ENCODE measurements at places on chromosomes 11 and 22. TPM values are rescaled to one million over a fixed set of nuclear protein-coding genes. Genes with fewer than 3 reads are reported as not detected.
A peak's percentile ranks its signal among the peaks of the same experiment; 100 is the strongest.

The ELF5 gene
- total RNA-seq, result not detected

The FAM89B gene
- 45.2 TPM for total RNA-seq

The KRTAP5-7 gene
- not detected for total RNA-seq

The RPLP2 gene
- 1,592 TPM for total RNA-seq

The C11orf58 gene
- total RNA-seq, result 162 TPM

The MOGAT2 gene
- total RNA-seq, result not detected

The TSGA10IP gene
- total RNA-seq, result not detected

The EFCAB6 gene
- total RNA-seq, result 1.6 TPM

The LIF gene
- 63.3 TPM for total RNA-seq

DNA sequence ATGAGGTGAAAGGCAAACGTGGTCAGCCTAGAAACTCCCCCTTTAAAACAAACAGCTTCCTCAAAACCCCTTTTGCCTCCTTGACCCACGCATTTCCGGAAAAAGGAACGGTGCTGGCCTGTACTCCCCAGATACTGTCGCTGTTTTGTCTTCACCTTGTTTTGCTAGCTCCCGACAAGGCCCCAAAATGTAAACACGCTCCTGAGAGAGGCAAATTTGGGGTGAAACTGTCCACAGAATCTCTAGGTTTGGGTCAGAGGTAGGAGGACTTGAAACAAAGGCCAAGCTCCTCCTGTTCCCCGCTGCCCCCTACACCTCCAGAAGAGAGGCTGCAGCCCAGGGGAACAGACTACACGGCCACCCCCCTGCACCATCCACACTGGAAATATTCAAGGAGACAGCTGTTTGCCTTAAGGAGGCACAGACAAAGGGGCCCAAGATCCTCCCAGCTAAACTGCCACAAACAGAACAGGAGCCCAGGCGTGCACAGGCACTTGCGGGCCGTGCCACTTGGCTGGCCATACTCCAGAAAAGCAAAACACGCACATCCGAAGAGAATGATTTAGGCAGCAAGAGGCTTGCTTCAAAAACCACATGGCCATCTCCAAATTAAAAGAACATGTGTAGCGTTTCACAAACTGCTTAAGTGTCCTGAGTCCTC, 160.5 kb upstream of the GRK3 start:
- peak overlapping the region; percentile 49 for H3K4me3 ChIP-seq
- DNase-seq, result peak; percentile 22
- H3K36me3 ChIP-seq, result no peaks in the 10 kb centered on the region
- peaks cover 33% of the 10 kb centered on the region for H3K4me1 ChIP-seq
- H3K27me3 ChIP-seq, result no peaks in the 10 kb centered on the region
- H3K27ac ChIP-seq, result no peak overlapping the region

GRCh38 chr11:85779956-85780640, 30.8 kb downstream of the SYTL2 start:
- no peak overlapping the region for H3K27ac ChIP-seq
- no peak overlapping the region for H3K4me3 ChIP-seq
- H3K36me3 ChIP-seq, result no peaks in the 10 kb centered on the region
- no peak for DNase-seq
- H3K27me3 ChIP-seq, result no peaks in the 10 kb centered on the region

- H3K27ac ChIP-seq, result no peak overlapping the region
- no peak for DNase-seq
These were observed 5.5 kb upstream of the SIGIRR start for GRCh38 chr11:420054-420910.

- H3K36me3 ChIP-seq, result no peaks in the 10 kb centered on the region
- no peak overlapping the region for H3K27ac ChIP-seq
- peaks cover 5% of the 10 kb centered on the region for H3K4me1 ChIP-seq
- H3K27me3 ChIP-seq, result no peaks in the 10 kb centered on the region
These were observed 5.2 kb upstream of the SMTN start for GRCh38 chr22:31075961-31076360.

DNA sequence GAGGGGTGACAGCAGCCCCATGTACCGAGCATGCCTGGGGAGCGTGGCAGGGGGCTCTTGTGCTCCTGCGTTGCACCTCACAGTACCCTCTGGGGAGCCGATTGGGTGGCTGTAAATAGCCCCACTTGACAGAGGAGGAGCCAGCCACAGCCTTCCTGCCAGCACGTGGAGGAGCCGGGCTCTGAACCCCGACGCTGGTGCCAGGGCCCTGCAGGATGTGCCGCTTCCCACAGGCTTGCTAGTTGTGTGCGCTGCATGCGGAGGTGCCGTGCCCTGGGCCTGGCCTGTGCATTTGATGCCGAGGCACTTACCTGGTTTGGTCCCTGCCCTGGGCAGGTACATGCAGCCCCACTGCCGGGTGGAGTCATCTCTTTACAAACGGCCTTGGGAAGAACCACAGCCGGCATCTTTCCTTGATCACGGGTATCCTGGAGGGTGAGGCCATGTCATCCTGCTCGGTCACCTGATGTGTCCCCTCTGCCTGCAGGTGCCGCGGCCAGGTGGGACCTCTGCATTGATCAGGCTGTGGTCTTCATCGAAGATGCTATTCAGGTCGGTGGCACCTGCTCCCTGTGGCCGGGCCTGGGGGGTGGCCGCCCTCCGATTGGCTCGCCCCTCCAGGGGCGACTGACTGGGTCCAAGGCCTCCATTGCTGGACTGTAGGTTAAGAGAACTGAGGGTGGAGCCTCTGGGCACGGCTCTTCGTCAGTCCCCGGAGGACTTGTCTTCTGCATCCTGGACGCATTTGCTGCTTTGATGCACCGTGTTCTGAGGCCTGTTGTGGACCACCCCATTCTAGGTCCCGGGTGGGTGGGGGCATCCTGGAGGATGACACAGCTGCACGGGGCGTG, 5.0 kb downstream of the TPCN2 start:
- peaks cover 8% of the 10 kb centered on the region for H3K4me1 ChIP-seq
- H3K27me3 ChIP-seq, result no peaks in the 10 kb centered on the region
- DNase-seq, result no peak
- no peak overlapping the region for H3K4me3 ChIP-seq
- H3K36me3 ChIP-seq, result no peaks in the 10 kb centered on the region

DNA sequence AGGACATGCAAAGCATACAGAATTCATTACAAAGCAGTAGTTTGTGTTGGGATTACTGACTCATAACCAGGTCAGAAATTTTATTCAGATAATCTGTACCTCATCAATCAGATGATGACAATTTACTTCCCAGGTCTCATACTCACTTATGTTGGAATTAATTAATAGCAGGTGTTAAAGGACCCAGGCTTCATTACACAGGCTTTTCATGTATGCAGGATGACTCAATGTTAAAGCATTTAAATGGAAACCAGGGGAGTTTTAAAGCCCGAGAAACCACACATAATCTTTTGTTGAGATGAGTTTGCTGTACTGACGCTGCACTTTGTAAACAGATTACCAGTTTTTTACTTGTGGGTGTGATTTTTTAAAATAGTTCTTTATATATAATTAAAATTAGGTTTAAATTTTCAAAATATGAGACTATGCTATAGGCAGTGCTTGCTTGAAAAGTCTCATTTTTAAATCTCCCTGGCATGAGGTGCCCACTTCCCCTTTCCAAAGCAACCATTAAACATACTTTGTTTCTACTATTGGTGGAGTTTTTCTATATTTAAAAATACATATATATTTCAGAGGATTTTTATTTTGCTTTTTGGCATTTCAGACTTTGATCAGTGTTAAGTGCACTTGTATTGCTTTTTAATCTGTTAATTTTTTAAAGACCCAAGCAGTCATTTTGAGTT, 41.0 kb downstream of the CEP57 start:
- H3K36me3 ChIP-seq, result peaks cover 36% of the 10 kb centered on the region
- H3K27me3 ChIP-seq, result no peaks in the 10 kb centered on the region
- peak; percentile 96 for DNase-seq
- H3K27ac ChIP-seq, result peak overlapping the region; percentile 75

DNA sequence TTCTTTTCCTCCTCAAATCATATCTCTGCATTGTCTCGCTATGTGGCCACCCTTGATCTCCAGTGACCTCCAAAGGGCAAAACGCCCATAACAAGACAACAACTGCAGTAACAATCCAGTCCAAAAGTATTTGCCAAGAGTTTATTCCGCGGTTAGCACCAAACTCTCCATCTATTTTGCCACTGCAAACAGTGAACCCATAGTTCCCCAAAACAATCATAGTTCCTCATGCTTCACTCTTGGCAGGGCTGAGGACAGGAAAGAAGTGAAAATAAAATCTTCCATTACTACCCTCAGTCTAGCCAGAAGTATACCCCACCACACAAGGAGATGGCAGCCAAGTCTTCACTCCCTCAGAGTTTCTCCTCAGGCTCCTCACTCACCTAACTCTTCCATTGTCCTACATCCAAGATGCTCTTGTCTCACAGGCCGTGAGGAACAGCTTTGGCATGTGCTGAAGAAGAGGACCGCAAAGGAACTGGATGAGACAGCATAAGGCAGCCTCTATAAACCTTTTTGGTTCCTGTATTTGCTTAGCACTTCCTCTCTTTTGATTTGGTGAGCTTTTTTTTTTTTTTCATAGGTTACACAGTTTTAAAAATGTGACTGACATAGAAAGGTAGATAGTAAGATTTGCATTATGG, at the start of gene LPXN:
LPXN (minus strand) TSS at position 480 of the 644 bp plus-strand sequence; CDS start at position 396, 84 bp downstream.
- peak within 1 kb of the TSS; percentile 100 for H3K27ac ChIP-seq
- H3K4me1 ChIP-seq, result peaks cover 31% of the 10 kb centered on the region
- peak; percentile 73 for DNase-seq
- no peaks in the 10 kb centered on the region for H3K27me3 ChIP-seq

GRCh38 chr11:120147094-120147949, 9.4 kb upstream of the TRIM29 start:
- H3K4me3 ChIP-seq, result no peak overlapping the region
- H3K27me3 ChIP-seq, result peaks cover 39% of the 10 kb centered on the region
- H3K36me3 ChIP-seq, result no peaks in the 10 kb centered on the region
- no peak for DNase-seq

DNA sequence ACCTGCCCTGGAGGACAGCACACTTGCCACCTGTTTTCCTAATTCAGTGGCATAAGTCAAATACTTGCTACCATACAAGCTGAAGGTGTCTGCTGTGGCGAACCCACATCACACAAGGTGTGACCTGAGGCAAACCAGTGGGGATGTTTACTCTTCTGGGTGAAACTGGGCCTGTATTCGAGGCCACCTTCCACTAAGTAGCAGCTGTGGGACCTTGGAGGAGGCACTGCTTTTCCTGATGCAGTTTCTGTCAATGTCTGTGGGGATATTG, 927.4 kb downstream of the BRD1 start:
- H3K4me1 ChIP-seq, result no peaks in the 10 kb centered on the region
- DNase-seq, result no peak
- H3K27ac ChIP-seq, result no peak overlapping the region
- no peak overlapping the region for H3K4me3 ChIP-seq
- no peaks in the 10 kb centered on the region for H3K27me3 ChIP-seq
- H3K36me3 ChIP-seq, result no peaks in the 10 kb centered on the region

- DNase-seq, result no peak
- no peak overlapping the region for H3K27ac ChIP-seq
- no peaks in the 10 kb centered on the region for H3K4me1 ChIP-seq
- no peak overlapping the region for H3K4me3 ChIP-seq
- no peaks in the 10 kb centered on the region for H3K27me3 ChIP-seq
- no peaks in the 10 kb centered on the region for H3K36me3 ChIP-seq
These were observed 212.2 kb downstream of the FAM181B start for GRCh38 chr11:82521427-82521826.

DNA sequence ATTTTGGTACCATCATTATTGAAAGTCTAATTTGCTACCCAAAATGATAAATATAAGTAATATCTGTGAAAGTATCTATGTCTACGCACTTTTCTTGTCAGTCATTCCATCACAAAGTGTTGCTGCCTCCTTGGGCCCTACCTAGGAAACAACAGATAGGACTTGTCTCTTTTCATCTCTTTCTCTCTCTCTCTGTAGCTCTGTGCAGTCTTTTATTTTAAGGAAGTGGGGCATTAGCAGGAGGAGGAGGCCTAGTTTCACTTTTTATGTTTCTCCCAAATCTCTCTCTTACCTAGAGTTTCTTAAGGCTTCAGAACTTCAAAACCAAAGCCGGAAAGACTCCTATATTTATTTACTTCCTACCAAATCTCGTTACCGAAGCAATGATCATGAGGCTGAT, 354.8 kb upstream of the LUZP2 start:
- H3K27ac ChIP-seq, result no peak overlapping the region
- no peaks in the 10 kb centered on the region for H3K27me3 ChIP-seq
- no peak for DNase-seq
- no peaks in the 10 kb centered on the region for H3K36me3 ChIP-seq

DNA sequence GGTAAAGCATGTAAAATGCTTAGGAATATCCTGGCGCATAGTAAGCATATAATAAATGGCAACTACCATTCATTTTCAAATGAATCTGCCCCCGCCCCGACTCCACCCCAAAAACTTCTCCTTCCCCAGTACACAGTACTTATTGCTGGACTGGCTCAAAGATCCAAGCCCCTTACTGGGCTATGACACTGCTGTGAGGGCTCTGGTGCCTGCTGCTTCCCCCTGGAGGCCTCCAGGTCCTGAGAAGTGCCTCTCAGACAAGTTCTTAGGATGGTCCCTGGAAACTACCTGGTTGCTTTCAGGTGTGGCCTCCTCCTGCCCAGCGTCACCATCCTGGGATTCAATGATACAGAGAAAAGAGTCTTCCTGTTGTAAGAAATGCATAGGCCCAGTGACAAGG, 190.6 kb upstream of the NTM start:
- peaks cover 8% of the 10 kb centered on the region for H3K27me3 ChIP-seq
- DNase-seq, result no peak
- no peaks in the 10 kb centered on the region for H3K4me1 ChIP-seq
- no peak overlapping the region for H3K4me3 ChIP-seq
- H3K36me3 ChIP-seq, result no peaks in the 10 kb centered on the region
- H3K27ac ChIP-seq, result no peak overlapping the region

- H3K27me3 ChIP-seq, result no peaks in the 10 kb centered on the region
- DNase-seq, result peak; percentile 46
- H3K4me3 ChIP-seq, result no peak overlapping the region
- H3K27ac ChIP-seq, result no peak overlapping the region
These were observed 92.0 kb upstream of the ISX start for GRCh38 chr22:34973926-34974325.

DNA sequence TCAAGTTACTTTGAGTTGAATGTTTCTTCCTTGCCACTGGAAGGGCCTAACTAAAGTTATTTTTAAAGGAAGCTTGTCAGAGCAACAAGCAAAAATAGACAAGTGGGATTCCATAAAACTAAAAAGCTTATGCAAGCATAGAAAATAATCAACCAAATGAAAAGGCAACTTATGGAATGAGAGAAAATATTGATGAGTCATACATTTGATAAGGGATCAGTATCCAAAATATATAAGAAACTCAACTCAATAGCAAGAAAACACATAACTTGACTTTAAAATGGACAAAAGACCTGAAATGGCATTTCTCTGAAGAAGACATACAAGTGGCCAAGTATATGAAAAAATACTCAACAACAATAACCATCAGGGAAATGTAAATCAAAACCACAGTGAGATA, 264.5 kb upstream of the UBASH3B start:
- no peak overlapping the region for H3K27ac ChIP-seq
- H3K36me3 ChIP-seq, result no peaks in the 10 kb centered on the region
- H3K4me1 ChIP-seq, result no peaks in the 10 kb centered on the region
- no peak overlapping the region for H3K4me3 ChIP-seq
- DNase-seq, result no peak

DNA sequence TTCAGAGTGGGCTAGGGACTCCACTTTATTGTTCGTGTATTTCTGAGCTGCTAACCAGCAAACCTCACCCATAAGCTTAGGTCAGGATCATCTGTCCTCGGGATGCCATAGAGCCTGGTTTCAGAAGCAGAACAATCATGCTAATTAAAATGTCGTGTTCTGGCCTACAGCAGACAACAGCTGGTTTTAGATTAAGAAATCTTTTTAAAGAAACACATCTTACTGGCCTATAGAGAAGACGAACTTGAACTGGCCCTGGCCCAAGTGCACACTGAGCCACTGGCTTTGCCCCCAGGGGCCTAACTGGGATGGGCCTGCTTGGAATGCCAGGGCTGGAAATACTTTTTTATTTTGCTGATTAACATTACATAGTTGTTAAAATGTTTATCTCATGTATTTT, 63.2 kb downstream of the ALX4 start:
- H3K36me3 ChIP-seq, result no peaks in the 10 kb centered on the region
- H3K27ac ChIP-seq, result no peak overlapping the region
- peaks cover 28% of the 10 kb centered on the region for H3K4me1 ChIP-seq
- H3K27me3 ChIP-seq, result no peaks in the 10 kb centered on the region
